ENCODE measurements at places on chromosomes 16 and 17. TPM values are rescaled to one million over a fixed set of nuclear protein-coding genes. Genes with fewer than 3 reads are reported as not detected.

DNA sequence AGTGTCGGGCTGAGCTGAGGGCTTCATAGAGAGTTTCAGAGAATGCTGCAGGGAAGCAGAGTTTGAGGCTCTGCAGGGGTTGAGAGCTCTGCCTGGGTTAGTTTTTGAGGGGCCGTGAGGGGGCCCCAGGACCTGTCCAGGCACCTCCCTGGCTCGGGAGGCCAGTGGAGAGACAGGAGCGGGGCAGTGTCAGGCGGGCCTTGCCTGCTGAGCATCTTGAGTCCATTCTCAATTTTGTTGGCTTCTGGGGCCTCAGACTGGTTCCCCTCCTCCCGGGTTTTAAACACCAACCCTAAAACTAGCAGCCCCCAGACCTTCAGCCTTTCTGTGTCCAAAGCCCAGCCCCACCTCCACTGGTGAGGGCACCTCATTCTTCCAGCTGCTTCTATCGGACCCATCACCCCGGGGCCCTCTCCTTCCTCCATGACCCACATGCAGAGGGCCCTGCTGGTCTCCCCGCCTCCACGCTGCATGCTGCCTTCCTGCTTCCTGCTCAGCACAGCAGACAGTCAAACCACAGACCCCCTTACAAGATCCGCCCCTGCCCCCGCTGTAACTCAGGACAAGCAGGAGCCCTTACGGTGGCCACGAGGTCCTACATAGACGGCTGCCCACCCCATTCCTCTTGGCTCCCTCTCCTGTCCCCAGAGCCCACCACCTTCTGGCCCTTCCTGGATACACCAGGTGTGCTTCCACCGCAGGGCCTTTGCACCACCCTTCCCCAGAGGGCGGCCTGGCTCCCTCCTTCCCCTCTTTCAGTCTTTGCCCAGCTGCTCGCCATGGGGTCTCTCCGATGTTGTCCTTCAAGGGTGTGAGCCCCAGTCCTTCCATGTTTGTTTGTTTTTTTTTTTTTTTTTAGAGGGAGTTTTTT lies 3.8 kb downstream of the RNF213 start:
- DNase-seq: no peak

DNA sequence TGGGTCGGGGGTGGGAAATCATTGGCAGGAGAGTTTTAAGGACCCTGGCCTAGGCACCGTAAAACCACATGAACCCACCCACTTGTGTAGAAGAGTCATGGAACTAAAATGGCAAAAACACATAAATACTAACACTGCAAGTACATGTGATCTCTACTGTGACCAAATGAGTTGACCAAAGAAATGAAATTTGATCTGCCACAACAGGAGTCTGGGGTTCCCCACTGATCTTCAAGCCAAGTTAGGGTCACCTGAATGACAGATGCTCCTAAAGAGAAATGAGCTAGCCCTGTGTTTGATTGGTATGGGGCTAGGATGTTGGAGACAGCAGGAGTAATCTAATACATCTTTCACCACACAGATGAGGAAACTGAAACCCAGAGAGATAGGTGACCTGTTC lies 21.5 kb upstream of the SKAP1 start:
- DNase-seq: no peak

DNA sequence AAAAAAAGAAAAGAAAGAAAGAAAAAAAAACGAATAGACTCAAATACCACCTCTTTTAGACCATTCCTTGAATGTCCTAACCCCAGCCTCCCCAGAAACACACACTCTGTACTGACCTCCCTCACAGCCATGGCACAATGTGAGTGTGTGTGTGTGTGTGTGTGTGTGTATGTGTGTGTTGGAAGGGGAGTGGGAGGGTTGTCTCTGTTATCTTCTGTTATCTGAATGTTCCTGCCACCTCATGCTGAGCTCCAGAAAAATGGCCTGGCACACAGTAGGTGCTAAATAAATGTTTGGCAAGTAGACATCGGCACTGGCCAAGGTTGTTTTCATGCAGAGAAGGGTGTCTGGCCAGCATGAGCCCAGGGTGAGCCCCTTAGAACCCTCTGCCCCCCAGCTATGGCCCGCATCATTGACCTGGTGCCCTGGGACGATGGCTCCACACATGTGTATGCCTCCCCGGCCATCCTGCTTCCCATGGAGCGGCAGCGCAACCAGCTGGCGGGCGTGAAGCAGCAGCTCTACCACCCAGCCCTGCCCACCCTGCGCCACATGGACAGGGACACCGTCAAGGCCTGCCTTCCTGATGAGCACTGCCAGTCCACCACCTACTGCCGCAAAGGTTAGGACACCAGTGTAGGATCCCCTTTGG lies 6.6 kb upstream of the CNGB1 start:
- no peak for DNase-seq

GRCh38 chr16:72992142-72992601 lies 55.8 kb downstream of the ZFHX3 start:
- peak; percentile 32 for DNase-seq

SLC13A2 gene
- total RNA-seq: not detected

- DNase-seq: peak; percentile 99
Observed at GRCh38 chr17:19448341-19449268, 37.6 kb downstream of the RNF112 start.

DNA sequence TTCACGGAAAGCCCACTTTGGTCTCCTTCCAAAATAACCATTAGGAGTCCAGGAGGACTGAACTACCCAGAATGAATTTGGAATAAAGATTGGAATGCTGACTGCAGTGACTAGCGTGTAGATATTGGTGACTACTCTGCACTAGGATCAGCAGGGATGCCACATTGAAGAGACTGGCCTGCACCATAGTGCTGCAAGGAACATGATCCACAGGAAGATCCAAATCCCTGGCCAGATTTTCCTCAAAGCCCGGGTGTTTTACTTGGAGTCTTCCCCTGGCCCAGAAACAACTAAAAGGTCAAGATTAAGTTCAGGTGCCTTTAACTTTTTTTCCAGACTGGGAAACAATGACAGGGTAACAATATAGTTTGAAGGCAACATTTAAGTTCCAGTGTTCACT lies 870.4 kb downstream of the CDH8 start:
- no peak for DNase-seq

TBC1D3H gene
- not detected for total RNA-seq

Data from fibroblast of villous mesenchyme (primary cell).